Breast epithelium (tissue), 4 donors: ENCODE measurements at places on chromosomes 11 and 22.
A peak's percentile ranks its signal among the peaks of the same experiment; 100 is the strongest.

GRCh38 chr22:28706845-28707244 lies 27.2 kb upstream of the TTC28 start:
- no peak for DNase-seq

DNA sequence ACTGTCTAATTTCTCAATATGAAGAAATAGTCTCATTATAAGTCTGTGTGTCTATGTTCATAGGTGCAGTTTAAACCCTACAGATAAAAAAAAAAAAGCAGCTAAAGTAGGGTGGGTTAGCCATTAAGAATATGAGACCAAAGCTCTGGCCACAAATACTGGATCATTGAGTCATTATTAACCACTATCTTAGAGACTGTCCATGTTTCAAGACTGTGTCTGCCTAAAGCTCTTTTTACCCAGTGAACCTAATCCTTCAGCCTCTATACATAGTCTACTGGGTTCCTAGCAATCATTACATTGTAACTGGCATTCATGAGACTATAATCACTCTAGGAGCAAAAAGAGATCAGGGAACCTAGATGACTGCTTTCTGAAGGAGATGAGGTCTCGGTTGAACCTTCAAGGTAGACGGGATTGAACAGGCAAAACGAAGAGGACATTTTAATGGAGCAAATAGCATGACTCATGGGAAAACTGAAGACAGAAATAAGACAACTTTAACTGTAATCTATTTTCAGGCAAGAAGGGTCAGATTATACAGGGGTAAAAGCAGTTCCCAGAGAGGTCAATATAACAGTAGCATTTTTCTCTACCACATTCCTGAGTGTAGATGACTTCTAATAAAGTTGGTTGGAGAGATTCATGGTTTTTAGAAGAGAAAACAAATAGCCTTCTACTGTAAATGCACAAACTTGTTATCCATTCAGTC lies 64.0 kb upstream of the FIBIN start:
- no peak for DNase-seq

DNA sequence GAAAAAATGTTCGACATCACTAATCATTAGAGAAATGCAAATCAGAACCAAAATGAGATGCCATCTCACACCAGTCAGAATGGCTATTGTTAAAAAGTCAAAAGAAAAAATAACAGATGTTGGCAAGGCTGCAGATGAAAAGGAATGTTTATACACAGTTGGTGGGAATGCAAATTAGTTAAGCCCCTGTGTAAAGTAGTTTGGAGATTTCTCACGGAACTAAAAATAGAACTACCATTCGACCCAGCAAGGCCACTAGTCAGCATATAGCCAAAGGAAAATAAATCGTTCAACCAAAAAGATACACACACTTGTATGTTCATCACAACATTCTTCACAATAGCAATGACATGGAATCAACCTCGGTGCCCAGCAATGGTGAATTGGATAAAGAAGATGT lies 503.2 kb downstream of the OPCML start:
- no peak for DNase-seq

DNA sequence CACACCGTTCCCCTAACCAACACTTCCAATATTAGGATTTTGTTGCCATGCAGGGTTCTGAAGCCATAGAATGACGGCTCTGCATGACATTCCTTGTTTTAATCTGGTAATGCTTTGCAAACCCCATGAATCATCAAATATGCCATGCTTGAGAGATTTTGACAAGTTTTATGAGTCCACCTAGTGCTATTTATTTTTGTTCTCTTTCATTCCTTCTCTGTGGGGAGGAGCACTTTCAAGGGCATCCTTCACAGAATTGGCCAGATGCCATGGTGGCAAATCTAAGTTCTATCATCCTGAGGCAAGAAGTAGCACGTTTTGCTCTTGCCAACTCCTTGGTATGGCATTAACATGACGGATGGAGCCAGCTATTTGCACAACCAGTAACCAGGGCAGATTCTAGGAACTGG lies 268.4 kb downstream of the FAM76B start:
- DNase-seq: peak; percentile 45

DNA sequence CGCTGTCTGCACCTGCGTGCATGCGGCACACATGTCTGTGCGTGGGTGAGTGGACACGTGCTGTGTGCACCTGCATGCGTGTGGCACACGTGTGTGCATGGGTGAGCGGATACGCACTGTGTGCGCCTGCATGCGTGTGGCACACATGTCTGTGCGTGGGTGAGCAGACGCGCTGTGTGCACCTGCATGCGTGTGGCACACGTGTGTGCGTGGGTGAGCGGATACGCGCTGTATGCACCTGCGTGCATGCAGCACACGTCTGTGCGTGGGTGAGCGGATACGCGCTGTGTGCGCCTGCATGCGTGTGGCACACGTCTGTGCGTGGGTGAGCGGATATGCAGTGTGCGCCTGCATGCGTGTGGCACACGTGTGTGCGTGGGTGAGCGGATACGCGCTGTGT lies 27.1 kb upstream of the ACR start:
- no peak for DNase-seq

DNA sequence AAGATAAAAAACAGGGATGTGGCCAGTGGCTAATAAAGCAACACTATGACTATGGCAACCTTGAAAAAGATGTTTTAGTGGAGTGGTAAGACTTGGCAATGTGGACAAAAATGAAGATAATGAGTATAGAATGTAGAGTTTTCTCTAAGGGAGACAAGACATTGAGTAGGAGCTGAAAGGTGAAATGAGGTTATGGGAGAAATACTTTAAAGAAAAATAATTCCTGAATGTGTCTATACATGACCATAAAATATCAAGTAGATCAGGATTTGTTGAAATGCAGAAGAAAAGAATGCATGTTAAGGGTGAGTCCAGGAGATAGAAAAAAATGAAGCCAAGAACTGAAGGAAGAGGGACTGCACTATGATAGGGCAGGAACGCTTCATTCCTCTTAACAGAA lies 101.6 kb upstream of the CARD18 start:
- DNase-seq: no peak

DNA sequence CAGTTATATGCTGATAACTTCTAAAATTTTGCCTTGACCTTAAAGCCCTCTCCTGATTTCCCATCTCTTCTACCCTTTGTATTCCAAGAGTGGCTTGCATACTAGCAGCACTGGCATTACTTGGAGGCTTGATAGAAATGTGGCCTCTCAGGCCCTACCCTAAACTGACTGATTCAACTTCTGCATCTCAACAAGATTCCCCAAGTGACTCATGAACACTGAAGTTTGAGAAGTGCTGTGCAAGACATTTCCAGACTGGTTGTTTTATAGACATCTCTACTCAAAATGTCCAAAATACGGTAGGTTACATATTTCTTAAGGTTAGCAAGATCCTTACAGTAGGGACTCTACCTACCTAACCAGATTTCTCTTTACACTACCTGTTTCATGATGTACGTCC lies 48.6 kb downstream of the SESN3 start:
- no peak for DNase-seq

- no peak for DNase-seq
Observed at GRCh38 chr22:42711281-42711731, 9.4 kb downstream of the A4GALT start.

GRCh38 chr22:45709866-45710265 lies 38.2 kb downstream of the ATXN10 start:
- no peak for DNase-seq

GRCh38 chr11:74775762-74776161 lies 27.1 kb downstream of the RNF169 start:
- DNase-seq: no peak

DNA sequence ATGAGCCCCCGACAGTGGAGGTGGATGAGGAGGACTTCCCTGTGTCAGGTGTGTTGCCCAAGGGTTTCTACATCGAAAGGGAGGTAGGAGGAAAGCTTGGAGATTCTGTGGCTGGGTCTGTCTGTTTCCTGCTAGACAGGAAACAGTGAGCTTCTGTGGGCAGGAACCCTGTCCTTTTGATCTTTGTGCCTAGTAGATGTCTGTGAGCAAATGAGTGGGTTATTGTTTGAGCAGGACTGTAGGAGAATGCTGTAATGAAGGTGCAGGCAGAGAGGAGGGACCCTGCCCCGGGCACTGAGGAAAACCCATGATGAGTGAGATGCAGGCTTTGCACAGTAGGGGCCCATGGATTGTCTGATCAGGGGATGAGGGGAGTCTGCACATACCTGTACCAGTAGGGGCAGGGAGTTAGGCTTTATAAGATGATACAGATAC lies 14.0 kb downstream of the USP35 start:
- DNase-seq: peak; percentile 6

DNA sequence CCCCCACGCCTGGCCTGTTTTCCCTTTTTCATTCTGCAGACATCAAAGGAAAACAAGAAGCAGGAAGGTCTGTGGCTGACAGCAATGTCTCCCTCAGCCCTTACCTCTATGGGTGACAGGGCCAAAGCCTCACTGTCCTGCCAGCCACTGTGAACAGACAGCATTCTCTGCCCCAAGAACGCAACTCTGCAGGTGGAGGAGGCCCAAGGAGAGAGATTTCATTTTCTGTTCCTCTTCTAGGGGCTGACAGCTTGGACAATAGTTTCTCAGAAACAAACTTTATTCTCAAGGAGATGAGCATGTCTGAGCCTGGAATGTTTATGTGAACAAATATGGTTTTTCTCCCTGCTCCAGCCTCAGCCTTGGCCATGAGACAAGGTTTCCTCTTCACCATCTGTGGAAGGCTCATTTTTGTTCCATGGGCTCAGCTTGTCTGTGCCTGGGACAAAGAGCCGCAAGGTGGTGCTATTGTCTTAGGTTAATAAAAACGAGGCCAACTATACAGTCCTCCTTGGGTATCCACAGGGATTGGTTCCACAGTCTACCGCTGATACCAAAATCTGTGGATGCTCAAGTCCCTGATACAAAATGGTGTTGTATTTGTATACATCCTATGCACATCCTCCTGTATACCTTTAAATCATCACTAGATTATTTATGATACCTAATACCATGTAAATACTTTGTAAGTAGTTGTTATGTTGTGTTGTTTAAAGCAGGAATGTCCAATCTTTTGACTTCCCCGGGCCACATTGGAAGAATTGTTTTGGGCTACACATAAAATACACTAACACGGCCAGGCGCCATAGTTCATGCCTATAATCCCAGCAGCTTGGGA lies 5.8 kb downstream of the PIWIL3 start:
- DNase-seq: peak; percentile 62

DNA sequence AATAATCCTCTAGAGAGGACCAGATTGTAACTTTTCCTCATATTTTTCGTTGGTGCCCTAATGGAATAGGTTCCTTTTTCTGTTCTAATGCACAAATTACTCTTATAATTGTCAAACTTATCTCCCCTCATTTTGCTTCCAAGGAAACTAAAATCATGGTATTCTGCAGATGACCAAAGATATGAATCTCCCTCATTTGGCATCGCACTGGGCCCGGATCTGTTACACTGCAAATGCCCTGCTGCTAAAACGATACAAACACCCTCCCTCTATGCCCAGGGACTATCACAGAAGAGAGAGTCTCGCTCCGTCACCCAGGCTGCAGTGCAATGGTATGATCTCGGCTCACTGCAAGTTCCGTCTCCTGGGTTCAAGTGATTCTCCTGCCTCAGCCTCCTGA lies 7.6 kb downstream of the KLHDC7B start:
- DNase-seq: no peak

DNA sequence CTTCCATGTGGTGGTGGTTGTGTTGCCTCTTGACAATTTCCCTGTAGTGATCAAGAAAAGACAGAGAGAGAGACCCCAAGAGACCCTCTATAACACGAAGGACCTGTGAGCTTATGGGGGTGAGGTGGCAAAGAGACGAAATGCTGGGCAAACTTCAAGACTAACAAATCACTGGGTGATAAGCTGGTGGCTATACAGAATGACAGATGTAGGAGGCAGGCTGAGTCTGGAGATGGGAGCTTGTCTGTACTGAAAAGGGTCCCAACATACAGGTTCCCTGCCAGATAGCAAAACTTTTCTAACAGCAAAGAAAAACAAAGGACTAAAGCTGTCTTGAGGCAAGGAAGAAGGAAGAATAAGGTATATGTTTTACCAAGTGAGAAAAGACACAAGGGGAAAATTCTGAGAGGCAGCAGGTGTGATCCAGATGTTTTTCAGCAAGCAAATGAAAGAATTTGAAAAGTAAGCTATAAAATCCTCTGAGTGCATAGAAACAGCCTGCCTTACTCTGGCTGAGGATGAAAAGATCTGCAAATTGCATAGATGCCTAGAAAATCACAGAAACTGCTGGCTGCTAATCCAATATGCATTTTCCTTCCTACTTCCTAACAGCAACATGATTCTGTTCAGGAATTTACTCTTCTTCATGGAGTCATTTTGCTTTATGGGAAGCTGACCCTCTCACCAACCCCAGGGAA lies 21.9 kb upstream of the LYVE1 start:
- DNase-seq: no peak

DNA sequence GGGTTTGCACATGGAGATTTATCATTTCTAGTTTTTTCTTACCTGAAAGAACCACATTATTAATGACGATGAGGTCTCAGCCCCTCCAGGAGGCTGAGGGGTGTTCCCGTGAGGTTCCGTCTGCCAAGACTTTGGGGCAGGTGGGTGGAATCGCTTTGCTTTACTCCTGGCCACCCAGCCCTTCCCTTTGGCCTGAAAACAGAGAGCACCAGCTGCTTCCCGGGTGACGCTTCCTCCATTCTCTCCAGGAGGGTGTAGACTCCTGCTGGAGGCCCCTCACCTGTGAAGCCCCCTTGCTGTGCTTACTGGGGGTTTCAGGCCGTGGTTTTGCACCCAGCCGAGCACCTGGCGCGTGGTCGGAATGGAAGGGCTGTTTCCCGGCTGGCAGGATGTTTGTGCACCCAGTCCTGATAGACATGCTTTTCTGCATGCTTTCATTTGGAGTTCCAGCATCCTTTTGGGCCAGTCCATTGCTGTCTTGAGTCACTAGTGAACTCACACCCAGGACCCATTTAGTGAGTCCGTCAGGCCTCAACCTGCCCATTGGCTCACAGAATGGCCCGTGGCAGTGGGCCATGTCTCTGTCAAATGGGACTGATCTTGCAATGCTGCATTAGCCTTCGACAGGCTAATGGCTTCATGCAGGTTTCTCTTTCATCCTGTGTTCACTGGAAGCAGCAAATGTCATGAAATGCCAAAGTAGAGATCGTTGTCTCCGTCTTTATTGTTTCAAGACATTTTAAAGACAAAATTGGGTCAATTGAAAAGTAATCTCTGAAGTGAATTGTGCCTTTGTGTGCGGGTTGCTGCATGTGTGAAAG lies 360.8 kb downstream of the TBC1D22A start:
- no peak for DNase-seq

- DNase-seq: no peak
Observed at GRCh38 chr11:10524471-10524870, 16.5 kb downstream of the RNF141 start.

GRCh38 chr11:94132152-94132558 lies 3.5 kb downstream of the PANX1 start:
- DNase-seq: no peak

GRCh38 chr22:20169253-20169822 lies 18.5 kb upstream of the CCDC188 start:
- no peak for DNase-seq
